ENCODE measurements at places on chromosomes 1 and 21. TPM values are rescaled to one million over a fixed set of nuclear protein-coding genes. Genes with fewer than 3 reads are reported as not detected.
A peak's percentile ranks its signal among the peaks of the same experiment; 100 is the strongest.

DNA sequence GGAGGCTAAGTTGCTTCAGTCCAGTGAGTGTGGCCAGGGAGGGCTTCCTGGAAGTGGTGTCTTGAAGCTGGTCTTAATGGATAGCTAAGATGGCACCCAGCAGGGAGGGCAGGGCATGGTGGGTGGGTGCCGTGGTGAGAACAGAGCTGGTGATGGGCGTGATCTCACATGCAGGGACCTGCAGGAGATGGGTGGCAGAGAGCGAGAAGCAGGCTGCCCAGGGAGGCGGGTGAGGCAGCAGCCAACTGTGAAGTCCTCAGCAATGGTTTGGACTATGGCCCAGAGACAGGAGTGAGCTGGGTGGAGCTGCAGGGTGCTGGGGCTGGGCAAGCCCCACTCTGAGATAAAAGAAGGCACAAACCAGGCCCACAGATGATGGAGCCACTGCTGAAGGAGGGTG is 50.7 kb downstream of the UMODL1 start:
- DNase-seq: no peak

- no peak for DNase-seq
Observed at GRCh38 chr1:232278925-232279324, 351.0 kb downstream of the SIPA1L2 start.

DNA sequence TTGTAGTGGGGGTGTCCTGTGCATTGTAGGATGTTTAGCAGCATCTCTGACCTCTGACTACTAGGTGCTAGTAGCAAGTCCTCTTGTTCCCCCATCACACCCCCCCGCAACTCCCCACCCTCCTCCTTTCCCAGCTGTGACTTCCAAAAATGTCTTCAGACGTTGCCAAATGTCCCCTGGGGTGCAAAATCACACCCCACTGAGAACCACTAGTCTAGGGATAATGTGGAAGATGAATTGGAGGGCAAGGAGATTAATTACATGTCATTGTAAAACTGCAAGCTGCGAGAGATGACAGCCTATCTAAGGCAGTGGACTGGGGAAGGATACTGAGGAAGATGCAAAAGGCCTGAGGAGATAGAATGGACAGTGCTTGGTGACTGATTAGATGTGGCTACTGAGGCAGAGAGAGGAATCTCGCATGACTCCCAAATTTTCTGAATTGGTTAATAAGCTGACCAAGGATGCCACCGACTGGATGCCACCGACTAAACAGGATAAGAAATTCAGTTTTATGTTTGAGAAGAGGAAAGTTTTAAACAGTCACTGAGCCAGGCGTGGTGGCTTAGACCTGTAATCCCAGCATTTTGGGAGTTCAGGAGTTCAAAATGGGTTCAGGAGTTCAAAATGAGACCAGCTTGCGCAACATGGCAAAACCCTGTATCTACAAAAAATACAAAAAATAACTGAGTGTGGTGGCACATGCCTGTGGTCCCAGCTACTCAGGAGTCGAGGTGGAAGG is 3.1 kb upstream of the JAK1 start:
- DNase-seq: no peak

DNA sequence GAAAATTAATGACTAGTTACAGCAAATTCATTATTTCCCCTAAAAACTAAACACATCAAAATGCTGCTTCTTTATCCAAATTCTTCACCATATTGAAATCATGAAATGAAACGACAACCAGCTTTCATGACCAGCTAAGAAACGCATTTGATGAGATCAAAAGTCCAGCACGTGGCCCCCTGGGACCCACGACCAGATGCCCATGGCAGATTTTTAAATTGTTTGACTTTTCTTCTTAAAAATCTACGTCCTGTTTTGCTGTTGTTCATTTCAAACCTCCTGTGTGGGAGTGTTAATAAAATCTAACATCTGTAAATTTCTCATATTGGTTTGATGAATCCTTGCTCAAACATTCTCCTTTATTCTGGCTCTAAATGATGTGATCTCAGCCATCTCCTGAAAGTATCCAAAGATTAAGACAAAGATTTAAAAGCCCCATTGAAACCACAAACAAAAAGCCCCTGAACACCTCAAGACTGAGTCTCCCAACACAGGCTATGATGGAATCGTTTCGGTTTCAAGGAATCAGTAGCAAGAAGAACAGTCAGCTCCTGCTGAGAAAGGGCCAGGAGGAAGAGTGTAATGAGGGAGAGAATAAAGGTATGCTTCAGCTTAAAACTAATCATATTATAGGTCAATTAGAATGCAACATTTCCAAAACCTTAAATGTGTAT is 523.6 kb downstream of the SMYD3 start:
- no peak for DNase-seq

DNA sequence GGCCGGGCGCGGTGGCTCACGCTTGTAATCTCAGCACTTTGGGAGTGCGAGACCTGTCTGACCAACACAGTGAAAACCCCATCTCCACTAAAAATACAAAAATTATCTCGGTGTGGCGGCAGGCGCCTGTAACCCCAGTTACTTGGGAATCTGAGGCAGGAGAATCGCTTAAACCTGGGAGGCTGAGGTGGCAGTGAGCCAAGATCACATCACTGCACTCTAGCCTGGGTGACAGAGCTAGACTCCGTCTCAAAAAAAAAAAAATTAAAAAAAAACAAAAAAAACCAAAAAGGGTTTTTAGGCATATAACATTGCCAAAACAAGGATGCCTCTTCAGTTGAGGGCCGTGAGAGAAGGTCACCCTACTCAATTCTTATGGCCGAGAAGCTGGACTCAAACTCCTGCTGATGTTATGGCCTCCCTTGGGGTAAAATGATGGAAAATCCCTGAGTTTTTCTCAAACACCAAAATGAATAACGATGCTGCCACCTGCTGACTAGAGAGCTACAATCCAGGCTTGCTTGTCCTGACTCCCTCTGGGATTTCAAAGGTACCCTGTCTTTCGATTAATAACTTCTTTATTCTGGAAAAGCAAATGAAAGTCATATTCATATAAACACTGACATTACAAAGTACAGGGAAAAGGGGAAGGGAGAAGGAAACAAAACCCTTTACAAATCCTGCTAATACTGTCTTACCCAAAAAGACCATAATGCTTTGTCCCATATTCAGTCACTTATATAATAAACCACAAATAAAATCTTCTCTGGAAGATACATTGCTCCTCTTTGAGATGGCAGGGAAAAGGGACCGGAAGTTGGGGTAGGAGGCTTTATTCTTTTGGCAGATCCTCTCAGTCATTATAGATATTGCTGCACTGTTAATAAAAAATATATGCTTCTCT is 10.7 kb downstream of the RAB42 start:
- DNase-seq: peak; percentile 84

DNA sequence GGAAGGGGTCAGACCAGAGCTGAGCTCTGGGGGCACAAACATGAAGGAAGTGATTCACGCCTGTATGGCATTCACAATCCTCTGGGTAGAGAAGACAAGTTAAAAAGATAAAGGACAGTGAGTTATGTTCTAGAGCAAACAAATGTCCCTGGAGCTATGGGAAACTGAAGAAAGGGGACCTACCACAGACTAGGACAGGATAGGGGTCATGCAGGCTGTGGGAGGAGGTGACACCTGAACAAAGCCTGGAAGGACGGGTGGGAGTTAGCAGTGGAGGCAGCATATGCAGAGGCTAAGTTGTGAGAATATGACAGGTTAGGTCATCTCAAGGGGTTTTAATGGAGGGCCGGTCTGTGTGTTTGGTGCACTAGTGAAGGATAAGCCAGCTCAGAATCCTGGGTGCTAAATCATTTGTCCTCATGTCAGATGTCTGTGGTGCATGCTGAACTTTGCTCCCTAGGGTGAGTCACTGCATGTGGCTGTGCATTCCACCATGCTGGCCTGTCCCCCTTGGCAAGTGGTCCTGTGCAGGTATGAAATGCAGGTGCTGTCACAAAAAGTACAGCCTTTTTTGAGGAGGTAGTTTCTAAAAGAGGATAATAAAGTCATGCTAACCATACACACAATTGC is 28.5 kb downstream of the TNN start:
- DNase-seq: no peak

GRCh38 chr1:15347182-15347581 is 62.5 kb upstream of the EFHD2 start:
- no peak for DNase-seq

GRCh38 chr1:15153184-15153841 is at the start of gene TMEM51:
TSS of gene TMEM51 (plus strand) at chr1:15153747. CDS start at chr1:15215088, 61,341 bp downstream.
- DNase-seq: peak; percentile 73

- peak; percentile 9 for DNase-seq
Observed at GRCh38 chr1:70204600-70204999, 779 bp downstream of the LRRC40 start.

GRCh38 chr1:150062113-150062512 is 5.5 kb upstream of the VPS45 start:
- DNase-seq: no peak

GRCh38 chr1:6658359-6659060 is 33.8 kb downstream of the THAP3 start:
- peak; percentile 23 for DNase-seq

GRCh38 chr1:85196358-85196757 is 4.5 kb downstream of the SYDE2 start:
- DNase-seq: no peak

- DNase-seq: no peak
Observed at GRCh38 chr1:27621051-27621920, 13.7 kb downstream of the FGR start.

GRCh38 chr1:172269644-172270043 is 150.8 kb upstream of the C1orf105 start:
- DNase-seq: no peak

DNA sequence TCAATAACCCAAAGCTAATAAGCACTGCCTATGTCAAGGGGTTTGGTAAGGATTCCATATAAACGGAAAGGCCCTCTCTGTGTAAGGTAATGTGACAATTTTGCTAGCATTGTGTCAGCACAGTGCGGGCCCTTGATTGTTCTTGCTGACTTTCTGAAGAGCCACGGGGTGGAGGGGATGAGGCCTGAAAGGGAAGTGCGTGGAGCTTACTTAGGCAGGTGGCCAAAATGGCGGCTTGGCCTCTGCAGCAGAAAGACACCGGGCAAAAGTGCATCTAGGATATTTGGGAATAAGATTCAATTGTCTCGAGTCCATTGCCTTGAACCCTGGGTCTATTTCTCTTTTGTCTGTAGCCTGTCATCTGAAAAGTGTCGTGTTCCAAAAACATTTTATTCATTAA is 114.3 kb downstream of the TGFB2 start:
- DNase-seq: no peak

DNA sequence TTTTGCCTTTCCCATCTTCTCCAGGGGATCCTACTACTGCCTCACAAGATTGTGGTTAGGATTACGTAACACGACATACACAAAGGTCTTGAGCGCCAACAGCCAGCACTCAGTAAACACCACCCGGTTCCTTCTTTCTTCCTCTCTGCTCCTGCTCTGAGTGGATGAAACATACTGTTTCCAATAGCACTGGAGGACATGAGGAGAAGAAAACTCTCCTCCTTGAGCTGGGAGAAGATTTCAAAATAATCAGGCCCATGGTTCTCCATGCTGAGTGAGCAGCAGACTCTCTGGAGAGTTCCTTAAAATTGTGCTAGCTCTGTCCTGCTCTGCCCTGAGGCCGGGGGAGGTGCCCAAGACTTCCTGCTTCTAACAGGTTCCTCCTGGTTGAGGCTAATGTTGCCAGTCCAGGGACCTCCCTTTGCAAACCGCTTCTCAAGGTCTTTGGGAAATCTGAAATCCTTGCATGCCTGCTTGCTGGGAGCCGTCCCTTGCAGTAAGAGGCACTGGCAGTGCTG is 29.4 kb upstream of the MX1 start:
- no peak for DNase-seq

GRCh38 chr1:32816676-32817158 is 441 bp downstream of the YARS1 start:
- DNase-seq: peak; percentile 54

DNA sequence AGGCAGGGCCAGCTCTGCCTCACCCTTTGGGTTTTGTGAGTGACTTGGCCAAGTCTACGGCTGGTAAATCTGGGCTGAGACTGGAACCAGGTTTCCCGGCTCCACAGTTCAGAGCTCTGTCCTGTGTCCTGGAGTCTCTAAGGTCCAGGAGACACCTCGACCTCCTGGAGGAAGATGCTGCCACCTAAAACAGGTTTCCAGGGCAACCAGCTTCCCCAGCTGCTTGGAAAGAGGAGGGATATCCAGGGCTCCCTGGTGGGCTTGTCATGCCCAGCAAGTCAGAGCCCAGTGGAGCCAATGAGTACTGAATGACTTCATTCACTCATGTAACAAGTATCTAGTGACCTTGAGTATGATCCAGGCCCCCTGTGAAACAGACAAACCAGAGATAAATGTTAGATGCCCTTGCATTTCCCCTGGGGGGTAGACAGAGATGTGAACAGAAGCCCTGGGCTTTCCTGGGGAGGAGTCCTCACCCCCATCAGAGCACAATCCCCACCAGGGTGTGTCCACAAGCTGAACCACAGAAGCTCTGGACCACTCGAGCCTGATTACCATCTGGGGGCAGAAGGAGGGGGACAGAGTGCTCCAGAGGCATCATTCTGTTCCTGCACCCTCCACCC is 181.2 kb upstream of the RAB4A start:
- DNase-seq: no peak

GRCh38 chr1:119001181-119002027 is 13.3 kb upstream of the TBX15 start:
- no peak for DNase-seq

DNA sequence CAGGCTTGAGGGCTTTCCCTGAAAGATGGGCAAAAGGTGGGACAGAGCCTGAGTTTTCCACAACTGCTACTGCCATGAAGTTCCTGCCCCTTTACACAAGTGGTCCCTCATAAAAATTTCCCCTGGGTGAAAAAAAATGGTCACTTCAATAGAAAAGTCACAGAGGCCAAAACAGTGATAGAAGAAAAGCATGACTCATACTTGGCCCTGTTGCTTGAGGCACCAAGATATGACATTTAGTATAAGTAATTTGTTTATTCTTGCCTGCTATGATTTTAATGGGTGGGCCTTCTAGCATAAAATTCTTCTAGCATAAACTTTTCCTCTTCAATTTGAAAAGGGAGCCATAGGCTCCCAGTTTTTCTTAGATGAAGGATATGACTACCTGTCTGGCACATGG is 280.2 kb downstream of the DPYD start:
- no peak for DNase-seq

DNA sequence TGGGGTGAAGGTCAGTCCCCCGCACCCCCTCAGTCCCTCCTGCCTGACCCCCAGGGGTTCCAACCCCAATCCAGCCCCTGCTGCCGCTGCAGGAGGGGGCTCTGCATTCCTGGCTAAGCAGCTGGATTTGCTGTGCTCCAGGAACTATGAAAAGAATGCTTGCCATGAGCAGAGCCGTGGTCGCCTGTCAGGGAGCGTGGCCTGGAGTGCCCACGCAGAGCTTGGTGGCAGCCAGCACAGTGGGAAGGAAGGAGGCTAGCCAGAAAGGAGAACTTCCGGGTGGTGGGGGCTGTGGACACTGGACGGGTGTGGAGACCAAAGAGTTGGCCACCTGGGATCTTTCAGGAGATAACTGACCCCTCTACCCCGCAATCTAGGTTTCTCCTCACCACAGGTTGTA is 5.6 kb downstream of the COL8A2 start:
- DNase-seq: no peak

GRCh38 chr1:3675436-3675835 is 23.1 kb downstream of the TP73 start:
- DNase-seq: no peak

GRCh38 chr1:209797978-209798639 is 7.8 kb downstream of the IRF6 start:
- peak; percentile 91 for DNase-seq

The RUSC1 gene
- 18.8 TPM for total RNA-seq

The TAL1 gene
- total RNA-seq: not detected

The SIM2 gene
- total RNA-seq: 6.0 TPM

The IL6R gene
- 1.6 TPM for total RNA-seq

The ANKRD65 gene
- total RNA-seq: not detected

The HNRNPCL2 gene
- total RNA-seq: not detected

The RNU1-3 gene
- not detected for total RNA-seq

The LAPTM5 gene
- total RNA-seq: 0.78 TPM

The DMAP1 gene
- 20.8 TPM for total RNA-seq

The EFHD2 gene
- total RNA-seq: 84.4 TPM

All from myocyte (in vitro differentiated cells).